ENCODE measurements at places on chromosomes 3 and 15.
A peak's percentile ranks its signal among the peaks of the same experiment; 100 is the strongest.

DNA sequence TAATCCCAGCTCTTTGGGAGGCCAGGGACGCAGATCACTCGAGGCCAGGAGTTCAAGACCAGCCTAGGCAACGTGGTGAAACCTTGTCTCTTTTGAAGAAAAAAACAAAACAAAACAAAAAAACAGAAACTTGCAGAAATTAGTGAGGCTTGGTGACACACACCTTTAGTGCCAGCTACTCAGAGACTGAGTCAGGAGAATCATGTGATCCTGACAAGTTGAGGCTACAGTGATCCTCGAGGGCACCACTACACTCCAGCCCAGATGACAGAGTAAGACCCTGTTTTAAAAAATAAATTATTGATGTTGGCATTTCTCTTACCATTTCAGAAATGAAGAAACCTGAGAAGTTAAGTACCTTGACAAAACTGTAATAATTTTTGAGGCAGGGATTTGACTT, 44.6 kb upstream of the CCNB2 start:
- H3K4me3 ChIP-seq: no peak overlapping the region
- no peak overlapping the region for H3K27ac ChIP-seq
- H3K27me3 ChIP-seq: no peaks in the 10 kb centered on the region
- H3K36me3 ChIP-seq: peaks cover 82% of the 10 kb centered on the region
- DNase-seq: no peak

GRCh38 chr3:183050706-183051105, 48.6 kb downstream of the MCCC1 start:
- H3K4me1 ChIP-seq: no peaks in the 10 kb centered on the region
- H3K4me3 ChIP-seq: no peak overlapping the region
- H3K36me3 ChIP-seq: peaks cover 30% of the 10 kb centered on the region
- no peak overlapping the region for H3K27ac ChIP-seq
- no peaks in the 10 kb centered on the region for H3K27me3 ChIP-seq

DNA sequence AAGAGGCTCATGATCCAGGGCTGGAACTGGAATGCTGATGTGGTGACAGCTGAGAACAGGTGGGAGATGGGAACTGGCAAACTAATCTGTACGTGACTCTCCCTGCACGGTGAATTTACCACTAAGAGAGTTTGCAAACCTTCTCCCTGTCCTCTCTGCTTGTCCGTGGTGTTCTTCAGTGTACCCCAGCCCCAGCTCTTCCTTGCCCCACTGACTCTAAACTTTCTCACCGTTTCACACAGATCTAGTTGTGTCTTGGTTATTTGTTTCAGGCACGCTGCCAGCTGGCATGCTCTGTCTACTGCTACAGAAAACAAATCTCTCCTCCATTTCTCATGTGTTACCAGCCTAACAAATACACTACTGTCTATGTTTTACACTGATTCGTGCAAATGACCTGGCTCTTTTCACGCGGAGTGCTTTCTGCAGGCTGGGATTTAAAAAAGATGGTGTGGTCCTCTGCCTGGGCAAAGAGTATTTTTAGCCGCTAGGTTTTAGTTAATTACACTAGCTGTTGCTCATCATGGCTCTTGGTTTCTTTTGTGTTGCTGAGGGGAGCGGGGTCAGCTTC, 192.7 kb upstream of the LRIG1 start:
- no peaks in the 10 kb centered on the region for H3K4me1 ChIP-seq
- no peak for DNase-seq
- H3K4me3 ChIP-seq: no peak overlapping the region
- H3K27ac ChIP-seq: no peak overlapping the region
- no peaks in the 10 kb centered on the region for H3K36me3 ChIP-seq

DNA sequence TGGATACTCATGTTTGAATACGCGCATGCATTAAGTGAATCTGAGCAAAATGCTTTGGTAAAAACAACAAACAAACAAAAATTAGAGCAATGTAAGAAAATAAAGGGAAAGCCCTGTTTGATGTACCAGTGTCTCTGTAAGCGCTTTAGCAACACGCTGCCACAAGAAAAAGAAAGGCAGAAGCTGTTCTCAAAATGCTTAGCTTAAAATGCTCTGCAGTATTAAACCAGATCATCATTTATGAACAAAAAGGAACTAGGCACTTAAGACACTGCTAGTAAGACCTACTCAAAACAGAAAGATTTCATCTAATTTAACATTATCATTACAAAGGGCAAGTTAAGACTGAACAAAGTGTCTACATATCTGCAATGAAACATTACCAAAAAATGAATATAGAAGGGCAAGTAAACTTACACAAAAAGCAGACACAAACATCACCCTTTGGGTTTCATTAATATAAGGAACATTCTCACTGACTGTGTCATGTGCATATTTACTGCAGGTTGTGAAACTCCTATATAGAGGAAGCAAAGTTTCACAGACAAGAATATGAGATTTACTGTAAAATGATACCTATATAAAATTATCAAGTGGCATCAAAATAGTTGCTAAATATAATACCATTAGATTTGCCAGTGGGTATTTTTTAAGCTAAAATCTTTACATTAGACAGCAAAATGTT, 102.1 kb downstream of the FBXL22 start:
- peaks cover 33% of the 10 kb centered on the region for H3K36me3 ChIP-seq
- DNase-seq: no peak
- no peak overlapping the region for H3K4me3 ChIP-seq
- H3K4me1 ChIP-seq: no peaks in the 10 kb centered on the region
- no peak overlapping the region for H3K27ac ChIP-seq
- no peaks in the 10 kb centered on the region for H3K27me3 ChIP-seq

DNA sequence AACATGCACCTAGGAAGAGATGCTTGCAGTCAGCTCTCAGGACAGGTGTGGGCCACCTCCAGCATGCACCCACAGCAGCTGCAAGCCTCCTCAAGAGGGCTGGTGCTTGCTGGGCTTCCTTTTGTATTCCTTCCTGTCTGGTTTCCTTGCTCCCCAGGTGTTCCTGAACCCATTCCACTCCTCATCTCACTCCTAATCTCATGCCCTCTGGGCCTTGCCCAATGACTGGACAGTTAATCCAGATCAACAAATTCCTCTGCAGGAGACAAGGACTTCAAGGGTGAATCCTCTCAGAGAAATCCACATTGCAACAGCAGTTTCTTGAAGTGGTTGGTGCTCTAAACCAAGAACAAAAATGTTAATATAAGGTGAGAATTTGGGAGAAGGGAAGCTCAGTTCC, 30.7 kb downstream of the RASGRP1 start:
- H3K36me3 ChIP-seq: no peaks in the 10 kb centered on the region
- H3K4me3 ChIP-seq: no peak overlapping the region
- H3K27me3 ChIP-seq: no peaks in the 10 kb centered on the region
- no peaks in the 10 kb centered on the region for H3K4me1 ChIP-seq
- H3K27ac ChIP-seq: no peak overlapping the region
- DNase-seq: no peak

- H3K27ac ChIP-seq: no peak overlapping the region
- no peaks in the 10 kb centered on the region for H3K27me3 ChIP-seq
- no peaks in the 10 kb centered on the region for H3K4me1 ChIP-seq
- DNase-seq: no peak
- H3K36me3 ChIP-seq: no peaks in the 10 kb centered on the region
- no peak overlapping the region for H3K4me3 ChIP-seq
Measured at GRCh38 chr3:173287361-173287760, 110.2 kb upstream of the NLGN1 start.

- peaks cover 54% of the 10 kb centered on the region for H3K36me3 ChIP-seq
- no peaks in the 10 kb centered on the region for H3K27me3 ChIP-seq
- H3K4me1 ChIP-seq: peaks cover 50% of the 10 kb centered on the region
Measured at GRCh38 chr3:48598323-48599076, 3.4 kb upstream of the COL7A1 start.

DNA sequence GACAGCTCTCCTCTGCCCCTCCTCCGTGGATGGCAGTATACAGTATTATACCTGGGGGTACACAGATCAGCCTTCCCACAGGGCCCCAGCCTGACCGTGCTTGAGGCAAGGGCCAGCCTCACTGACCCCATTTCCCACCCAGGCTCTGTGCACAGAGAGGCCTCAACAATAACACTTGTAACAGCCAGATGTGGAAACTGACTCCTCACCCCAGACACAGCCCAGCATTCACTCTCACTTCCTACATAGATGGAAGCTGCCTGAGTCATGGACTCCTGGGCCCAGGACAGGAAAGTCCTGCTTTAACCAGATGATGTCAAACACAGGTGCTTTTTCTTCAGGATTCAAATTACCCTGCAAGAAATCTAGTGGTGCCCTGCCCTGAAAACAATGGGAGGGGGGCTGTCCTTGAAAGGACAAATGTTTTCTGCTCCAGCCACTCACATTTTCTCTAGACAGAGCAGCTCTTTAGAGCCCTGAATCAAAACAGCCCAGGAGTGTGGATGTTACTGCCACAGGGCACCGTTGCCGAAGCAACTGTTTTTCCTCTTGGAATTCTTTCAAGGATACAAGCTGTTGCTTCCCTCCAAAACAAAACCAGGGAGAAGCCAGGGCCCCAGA, 16.4 kb downstream of the CCDC12 start:
- peak overlapping the region; percentile 72 for H3K27ac ChIP-seq
- H3K4me3 ChIP-seq: no peak overlapping the region
- H3K4me1 ChIP-seq: peaks cover 7% of the 10 kb centered on the region
- DNase-seq: no peak

DNA sequence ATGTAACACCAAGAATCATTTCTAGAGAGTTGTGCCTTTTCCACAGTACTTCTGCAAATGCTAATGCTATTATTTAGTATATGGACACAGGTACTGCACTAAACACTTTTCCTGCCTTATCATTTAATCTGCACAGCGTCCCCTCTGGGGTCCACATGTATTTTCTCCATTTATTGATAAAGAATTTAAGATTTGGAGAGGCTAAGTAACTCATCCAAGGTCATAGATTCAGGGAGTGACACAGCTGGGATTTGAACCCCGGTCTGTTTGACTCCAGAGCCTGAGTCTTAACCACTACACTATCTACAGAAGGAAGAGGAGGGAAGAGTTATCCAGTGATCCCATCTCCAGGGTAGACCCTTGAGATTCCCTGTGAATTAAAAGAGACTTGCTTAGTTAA, 24.9 kb upstream of the TPRG1 start:
- no peaks in the 10 kb centered on the region for H3K27me3 ChIP-seq
- no peak overlapping the region for H3K4me3 ChIP-seq
- H3K4me1 ChIP-seq: no peaks in the 10 kb centered on the region
- DNase-seq: no peak

- no peaks in the 10 kb centered on the region for H3K4me1 ChIP-seq
- no peak for DNase-seq
- no peaks in the 10 kb centered on the region for H3K36me3 ChIP-seq
- no peak overlapping the region for H3K4me3 ChIP-seq
- H3K27ac ChIP-seq: no peak overlapping the region
Measured at GRCh38 chr3:194730365-194730764, 44.7 kb downstream of the FAM43A start.

DNA sequence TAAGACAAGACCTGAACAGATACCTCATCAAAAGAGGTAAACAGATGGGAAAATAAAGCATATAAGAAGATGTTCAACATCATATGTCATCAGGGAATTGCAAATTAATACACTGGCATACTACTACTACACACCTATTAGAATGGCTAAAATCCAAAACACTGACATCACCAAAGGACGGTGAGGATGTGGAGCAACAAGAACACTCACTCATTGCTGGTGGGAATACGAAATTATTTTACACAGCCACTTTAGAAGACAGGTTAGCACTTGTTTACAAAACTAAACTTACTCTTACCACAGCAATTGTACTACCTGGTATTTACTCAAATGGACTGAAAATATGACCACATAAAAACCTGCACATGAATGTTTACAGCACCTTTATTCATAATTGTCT, 119.6 kb downstream of the GSK3B start:
- H3K27me3 ChIP-seq: no peaks in the 10 kb centered on the region
- no peak for DNase-seq
- H3K36me3 ChIP-seq: no peaks in the 10 kb centered on the region
- H3K4me1 ChIP-seq: no peaks in the 10 kb centered on the region
- no peak overlapping the region for H3K27ac ChIP-seq

- H3K4me3 ChIP-seq: no peak overlapping the region
- no peak for DNase-seq
- H3K27me3 ChIP-seq: no peaks in the 10 kb centered on the region
- H3K27ac ChIP-seq: no peak overlapping the region
Measured at GRCh38 chr3:172846706-172847105, 96.2 kb downstream of the ECT2 start.

DNA sequence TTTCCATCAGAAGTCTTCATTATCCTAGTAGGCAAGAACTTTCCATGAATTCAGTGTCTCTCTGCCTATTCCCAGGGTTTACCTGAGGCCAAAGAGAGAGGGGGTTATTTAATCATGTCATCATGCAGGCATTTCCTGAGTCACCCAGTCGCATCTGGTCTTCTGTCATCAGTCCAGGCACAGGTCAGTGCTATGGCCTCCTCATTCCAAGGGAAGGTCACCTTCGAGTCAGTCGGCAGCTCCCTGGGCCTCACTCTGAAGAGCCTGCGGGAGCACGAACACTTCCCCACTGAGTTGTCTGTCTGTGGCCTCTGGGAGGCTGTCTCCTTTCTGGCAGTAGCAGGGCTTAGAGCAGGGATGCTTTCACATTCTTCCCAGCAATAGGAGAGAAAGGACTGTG, 26.2 kb upstream of the LRTM1 start:
- H3K4me1 ChIP-seq: no peaks in the 10 kb centered on the region
- no peak for DNase-seq
- H3K36me3 ChIP-seq: no peaks in the 10 kb centered on the region
- H3K27me3 ChIP-seq: no peaks in the 10 kb centered on the region
- no peak overlapping the region for H3K27ac ChIP-seq

DNA sequence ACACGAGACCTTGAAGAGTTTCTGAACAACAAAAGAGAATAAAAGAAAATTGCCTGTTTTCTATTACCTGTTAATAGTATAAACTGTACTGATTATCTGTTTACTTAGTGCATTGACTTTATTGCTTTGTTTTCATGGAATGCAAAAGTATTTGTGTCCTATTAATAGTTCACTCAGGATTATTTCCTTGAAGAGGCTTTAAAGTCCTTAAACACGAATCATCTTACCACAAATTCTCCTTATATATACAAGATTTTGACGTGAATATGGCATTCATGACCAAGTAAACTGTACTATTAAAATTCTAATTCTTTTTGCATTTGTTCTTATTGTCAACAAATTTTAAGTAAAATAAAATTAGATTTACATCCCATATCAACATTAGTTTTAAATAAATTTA, 513.0 kb downstream of the NTRK3 start:
- H3K36me3 ChIP-seq: no peaks in the 10 kb centered on the region
- H3K4me3 ChIP-seq: no peak overlapping the region
- no peaks in the 10 kb centered on the region for H3K4me1 ChIP-seq
- DNase-seq: no peak
- H3K27me3 ChIP-seq: no peaks in the 10 kb centered on the region
- no peak overlapping the region for H3K27ac ChIP-seq

- no peaks in the 10 kb centered on the region for H3K27me3 ChIP-seq
- H3K4me1 ChIP-seq: no peaks in the 10 kb centered on the region
- no peak overlapping the region for H3K27ac ChIP-seq
- H3K36me3 ChIP-seq: no peaks in the 10 kb centered on the region
- H3K4me3 ChIP-seq: no peak overlapping the region
Measured at GRCh38 chr3:94167796-94168195, 104.9 kb downstream of the NSUN3 start.

- H3K36me3 ChIP-seq: no peaks in the 10 kb centered on the region
- no peaks in the 10 kb centered on the region for H3K4me1 ChIP-seq
- no peaks in the 10 kb centered on the region for H3K27me3 ChIP-seq
- no peak overlapping the region for H3K27ac ChIP-seq
- no peak for DNase-seq
- H3K4me3 ChIP-seq: no peak overlapping the region
Measured at GRCh38 chr3:135869439-135870105, 96.0 kb upstream of the PPP2R3A start.

All from ascending aorta (tissue), 2 donors.